ENCODE measurements at places on chromosomes 7 and 10. TPM values are rescaled to one million over a fixed set of nuclear protein-coding genes. Genes with fewer than 3 reads are reported as not detected.

Gene RADIL
- polyA plus RNA-seq: 2.9 TPM

DNA sequence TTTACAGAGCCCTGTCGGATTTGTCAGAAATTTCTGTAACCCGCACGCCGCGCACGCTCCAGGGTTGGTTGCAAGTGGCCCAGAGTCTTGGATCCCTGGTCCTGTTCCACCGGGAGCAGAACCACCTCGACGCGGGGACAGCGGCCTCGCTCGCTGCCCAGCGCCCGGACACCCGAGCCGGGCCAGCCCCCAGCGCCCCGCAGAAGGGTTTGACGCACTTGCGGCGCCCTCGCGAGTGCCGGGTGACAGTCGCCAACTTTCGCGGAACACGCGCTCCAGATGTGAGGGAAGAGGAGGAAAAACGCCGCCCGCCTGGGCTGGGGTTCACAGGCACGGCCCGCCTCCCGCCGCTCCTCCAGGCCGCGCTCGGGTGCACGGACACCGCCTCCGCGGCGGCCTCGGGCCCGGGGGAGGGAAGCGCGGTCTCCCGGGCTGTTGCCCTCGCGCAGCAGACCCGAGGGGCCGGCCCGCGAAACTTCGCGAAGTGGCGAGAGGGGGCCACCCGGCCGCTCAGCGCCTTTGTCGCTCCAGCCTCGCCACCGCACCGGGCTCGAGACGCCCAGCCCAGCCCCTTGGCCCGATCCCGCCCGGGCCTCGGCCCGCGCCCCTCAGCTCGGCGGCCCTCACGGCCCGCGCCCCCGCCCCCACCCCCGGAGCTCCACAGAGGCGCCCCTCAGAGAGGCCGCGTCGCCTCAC lies 514 bp downstream of the RNF216 start:
- no peak for DNase-seq

DNA sequence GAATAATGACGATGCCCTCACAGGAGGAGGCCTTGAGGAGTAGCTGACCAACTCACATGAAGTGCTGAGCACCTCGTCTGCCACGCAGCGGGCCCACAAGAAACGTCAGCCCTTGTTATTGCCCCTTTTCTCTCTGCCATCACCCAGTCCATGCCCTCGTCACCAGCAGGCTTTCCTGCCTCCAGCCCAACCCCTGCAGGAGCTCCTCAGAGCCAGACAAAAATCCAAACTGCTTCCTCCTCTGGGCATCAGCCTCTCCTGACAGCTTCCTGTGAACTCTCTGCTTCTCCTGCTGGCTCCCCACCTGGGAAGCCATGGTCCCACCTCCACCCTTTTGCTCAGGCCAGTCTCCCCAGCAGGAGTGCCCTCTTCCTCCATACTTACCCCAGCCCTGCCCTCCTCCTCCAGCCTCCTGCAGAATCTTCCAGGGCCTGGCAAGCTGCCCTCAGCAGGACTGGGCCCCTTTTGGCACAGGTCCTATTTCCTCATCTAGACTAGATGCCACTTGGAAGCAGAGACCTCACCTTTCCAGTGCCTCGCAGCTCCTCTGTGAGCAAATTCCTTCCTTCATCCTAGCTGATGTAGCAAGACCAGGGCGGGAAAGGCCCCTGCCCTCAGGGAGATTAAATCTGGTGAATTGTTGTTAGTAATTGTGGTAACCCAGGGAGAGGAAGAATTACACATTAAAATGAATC lies 115.1 kb downstream of the C10orf105 start:
- no peak for DNase-seq

- DNase-seq: no peak
These were observed 292.9 kb downstream of the BMPER start for GRCh38 chr7:34198231-34198641.

GRCh38 chr7:129163875-129164544 lies 19.5 kb downstream of the TSPAN33 start:
- DNase-seq: peak; percentile 57

GRCh38 chr10:84008878-84009277 lies 130.4 kb upstream of the GHITM start:
- DNase-seq: no peak

DNA sequence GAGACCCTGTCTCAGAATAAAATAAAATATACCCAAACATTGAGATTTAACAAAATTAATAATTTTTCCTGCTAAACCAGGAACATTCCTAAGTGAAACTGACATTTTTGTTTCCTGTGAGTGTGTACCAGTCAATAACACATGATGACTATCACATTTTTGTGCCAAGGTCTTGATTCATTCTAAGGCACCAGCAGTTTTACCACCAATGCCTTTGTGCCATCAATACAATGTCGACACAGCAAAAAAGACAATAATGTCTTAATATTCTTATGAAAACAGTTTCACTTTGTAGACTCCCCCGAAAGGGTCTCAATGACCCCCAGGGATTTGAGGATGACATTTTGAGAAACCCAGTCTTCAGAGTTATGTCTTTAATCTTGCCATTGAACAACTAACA lies 7.2 kb upstream of the CADPS2 start:
- no peak for DNase-seq

DNA sequence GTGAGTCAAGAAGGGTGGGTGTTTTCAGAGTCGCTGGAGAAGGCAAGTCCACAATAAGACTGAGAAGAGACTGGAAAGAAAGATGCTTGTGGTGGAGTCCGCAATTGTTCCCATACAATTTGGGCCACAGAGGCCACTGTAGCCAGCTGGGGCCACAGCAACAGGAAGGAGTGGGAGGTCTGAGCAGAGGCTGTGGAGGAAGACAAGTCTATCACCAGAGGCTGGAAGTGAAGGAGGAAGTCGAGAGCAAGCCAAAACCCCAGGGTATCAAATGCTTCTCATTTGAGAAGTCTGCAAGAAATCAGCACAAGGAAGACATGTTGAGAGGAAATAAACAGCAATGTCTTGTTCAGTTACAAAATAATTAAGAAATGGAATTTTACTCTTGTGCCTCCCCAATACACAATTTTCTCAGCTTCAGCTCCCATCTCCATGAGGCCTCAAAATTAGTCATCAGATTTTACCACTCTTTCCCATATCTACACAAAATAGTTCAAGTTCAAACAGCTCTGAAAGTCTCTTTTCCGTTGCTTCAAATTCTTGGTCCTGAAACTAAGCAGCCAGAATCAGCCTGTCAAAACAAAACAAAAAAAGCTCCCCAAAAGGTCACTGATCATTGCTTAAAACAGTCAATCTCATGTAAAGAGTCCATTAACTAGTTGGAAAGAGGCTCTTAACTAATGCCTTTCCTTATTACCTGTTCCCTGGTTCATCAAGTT lies 31.6 kb downstream of the SLC16A12 start:
- DNase-seq: no peak

DNA sequence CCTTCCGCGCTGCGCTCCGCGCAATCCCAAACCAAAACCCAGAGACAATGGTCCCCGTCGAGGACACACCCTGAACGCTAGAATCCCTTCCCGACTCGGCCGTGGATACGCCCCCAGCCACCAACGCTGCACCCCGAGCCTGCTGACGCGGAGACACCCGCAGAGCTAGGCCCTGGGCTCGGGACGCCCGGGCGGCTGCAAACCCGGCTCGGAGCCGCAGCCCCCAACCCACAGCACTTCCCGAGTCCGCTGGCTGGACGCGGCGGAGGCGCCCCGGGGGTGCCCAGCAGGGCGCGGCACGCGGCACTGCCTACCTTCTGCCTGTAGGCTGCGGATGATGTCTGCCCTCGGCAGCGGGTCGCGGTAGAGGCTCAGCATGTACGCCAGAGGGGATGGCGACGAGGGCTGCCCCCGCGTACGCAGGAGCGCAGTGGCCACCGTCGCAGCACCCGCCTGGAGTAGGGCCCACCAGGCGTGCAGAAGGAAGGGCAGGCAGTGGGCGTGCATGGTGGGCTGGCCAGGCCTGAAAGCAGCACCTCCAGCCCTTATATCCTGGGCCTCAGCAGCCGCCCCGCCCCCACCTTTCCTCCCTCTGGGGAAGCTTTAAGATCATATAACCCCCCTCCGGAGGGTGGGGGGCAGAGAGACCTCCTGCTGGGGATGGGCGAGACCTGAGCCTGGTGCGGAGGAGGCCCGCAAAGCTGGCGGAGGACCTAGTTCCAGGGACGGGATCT lies at the start of gene NODAL:
Gene NODAL (minus strand): TSS at position 521 of the 734 bp plus-strand sequence. CDS start 14 bp downstream, at position 507.
- no peak for DNase-seq

DNA sequence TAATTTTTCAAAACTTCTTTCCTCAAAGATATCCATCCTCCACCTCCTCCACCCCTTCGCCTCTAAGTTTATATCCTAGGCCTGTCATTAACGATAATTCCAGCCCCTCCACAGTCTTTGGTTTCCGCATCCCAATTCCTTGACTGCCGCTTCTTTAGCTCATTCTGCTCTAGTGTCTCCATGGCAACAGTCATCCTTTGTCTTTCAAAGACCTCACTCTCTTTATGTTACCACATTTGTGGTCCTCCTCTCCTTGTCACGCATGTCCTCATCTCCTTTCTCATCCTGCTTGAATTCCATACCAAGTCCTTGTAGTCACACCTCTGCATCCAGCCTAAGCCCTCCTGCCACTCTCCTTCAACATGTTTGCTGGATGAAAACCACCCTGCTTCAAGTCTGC lies 511.2 kb upstream of the KLF6 start:
- no peak for DNase-seq

- DNase-seq: no peak
These were observed 297.6 kb downstream of the ARHGAP12 start for GRCh38 chr10:31630861-31631567.

- no peak for DNase-seq
These were observed 69.1 kb downstream of the MBL2 start for GRCh38 chr10:52703451-52703850.

DNA sequence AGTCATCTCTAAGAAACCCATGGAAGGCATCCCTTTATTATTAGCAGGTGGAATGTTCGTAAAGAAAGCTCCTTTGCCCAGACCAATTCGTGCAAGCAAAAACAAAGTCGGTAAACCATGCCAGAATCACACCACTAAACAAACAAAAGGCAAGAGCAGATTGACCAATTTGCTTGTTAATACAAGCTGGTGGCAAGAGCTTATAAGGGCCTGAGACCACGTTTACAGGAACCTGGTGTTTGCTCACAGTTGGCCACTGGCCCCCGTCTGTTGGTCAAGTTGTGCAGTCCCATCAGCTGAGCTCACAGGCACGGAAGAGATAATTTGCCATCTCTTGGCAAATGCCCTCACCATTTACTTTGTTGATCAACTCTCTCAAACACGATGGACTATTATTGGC lies 342.2 kb upstream of the MKI67 start:
- DNase-seq: no peak

Measured in forelimb muscle (tissue), 1 donor.